ENCODE measurements at places on chromosomes 7 and 10. TPM values are rescaled to one million over a fixed set of nuclear protein-coding genes. Genes with fewer than 3 reads are reported as not detected.

Gene CCDC3
- total RNA-seq, result 37.4 TPM

Gene ANKRD7
- not detected for total RNA-seq

Gene SLC13A1
- not detected for total RNA-seq

Gene EPDR1
- total RNA-seq, result 25.1 TPM

Gene TRIL
- 7.4 TPM for total RNA-seq

Gene FGFR2
- 159 TPM for total RNA-seq

Gene TAS2R41
- total RNA-seq, result not detected

Gene GPR15LG
- total RNA-seq, result not detected

Gene EPHB6
- 1.5 TPM for total RNA-seq

Gene TMEM184A
- 0.29 TPM for total RNA-seq

Gene PLXDC2
- 51.5 TPM for total RNA-seq

- no peaks in the 10 kb centered on the region for H3K27me3 ChIP-seq
- no peak for DNase-seq
- no peak overlapping the region for H3K27ac ChIP-seq
- no peaks in the 10 kb centered on the region for H3K4me1 ChIP-seq
- no peak overlapping the region for H3K4me3 ChIP-seq
These were observed 32.6 kb downstream of the STRIP2 start for GRCh38 chr7:129466796-129467195.

DNA sequence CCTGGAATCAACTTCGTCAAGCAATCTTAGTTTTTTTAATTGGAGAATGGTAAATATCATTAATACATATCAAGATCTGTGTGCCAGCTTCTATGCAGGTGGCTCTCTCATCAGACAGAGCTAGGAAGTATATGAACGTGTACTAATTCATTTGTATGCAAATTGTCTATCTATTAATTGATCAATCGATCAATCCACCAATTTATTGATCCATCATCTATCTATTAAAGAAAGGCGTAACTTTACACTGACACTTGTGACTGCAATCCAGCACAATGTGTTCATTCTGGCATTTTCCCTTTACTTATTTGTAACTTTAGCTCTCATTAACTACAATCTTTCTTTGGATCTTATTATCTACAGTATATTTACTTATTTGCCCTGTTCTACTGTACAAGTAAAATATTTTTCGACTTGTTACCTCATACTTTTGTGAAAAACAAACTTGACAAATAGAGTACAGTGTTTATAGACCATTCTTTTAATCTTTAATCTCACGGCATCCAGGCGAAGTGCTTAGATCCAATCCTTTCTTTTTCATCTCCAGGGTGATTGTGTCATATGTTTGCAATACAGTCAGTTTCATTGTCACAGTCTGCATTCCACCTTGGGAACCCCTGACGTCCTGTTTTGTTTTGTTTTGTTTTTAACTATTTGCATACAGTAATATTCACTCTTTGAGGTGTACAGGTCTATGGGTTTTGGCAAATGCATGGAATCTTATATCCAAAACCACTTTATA lies 22.0 kb upstream of the GHRHR start:
- no peak for DNase-seq
- no peak overlapping the region for H3K4me3 ChIP-seq
- H3K4me1 ChIP-seq, result no peaks in the 10 kb centered on the region
- H3K27ac ChIP-seq, result no peak overlapping the region
- no peaks in the 10 kb centered on the region for H3K36me3 ChIP-seq
- H3K27me3 ChIP-seq, result no peaks in the 10 kb centered on the region

- H3K27me3 ChIP-seq, result no peaks in the 10 kb centered on the region
- H3K36me3 ChIP-seq, result no peaks in the 10 kb centered on the region
- H3K4me3 ChIP-seq, result no peak overlapping the region
- DNase-seq, result no peak
- no peaks in the 10 kb centered on the region for H3K4me1 ChIP-seq
These were observed 357.4 kb downstream of the GLRX3 start for GRCh38 chr10:130493446-130494145.

- H3K4me3 ChIP-seq, result no peak overlapping the region
- no peaks in the 10 kb centered on the region for H3K27me3 ChIP-seq
- H3K36me3 ChIP-seq, result no peaks in the 10 kb centered on the region
- H3K27ac ChIP-seq, result no peak overlapping the region
These were observed 236.0 kb downstream of the GLRX3 start for GRCh38 chr10:130372222-130372621.

- no peaks in the 10 kb centered on the region for H3K27me3 ChIP-seq
- no peak overlapping the region for H3K27ac ChIP-seq
- no peak overlapping the region for H3K4me3 ChIP-seq
- no peaks in the 10 kb centered on the region for H3K36me3 ChIP-seq
These were observed 2.4 kb downstream of the UROS start for GRCh38 chr10:125820701-125821100.

- no peaks in the 10 kb centered on the region for H3K4me1 ChIP-seq
- peak; percentile 38 for DNase-seq
- no peak overlapping the region for H3K27ac ChIP-seq
- no peaks in the 10 kb centered on the region for H3K27me3 ChIP-seq
- no peak overlapping the region for H3K4me3 ChIP-seq
These were observed 566.8 kb downstream of the SDK1 start for GRCh38 chr7:3867863-3868262.

GRCh38 chr10:102704915-102705314 lies 9.3 kb downstream of the ARL3 start:
- H3K27me3 ChIP-seq, result no peaks in the 10 kb centered on the region
- no peaks in the 10 kb centered on the region for H3K4me1 ChIP-seq
- no peak overlapping the region for H3K4me3 ChIP-seq

- no peaks in the 10 kb centered on the region for H3K36me3 ChIP-seq
- no peaks in the 10 kb centered on the region for H3K27me3 ChIP-seq
- no peaks in the 10 kb centered on the region for H3K4me1 ChIP-seq
- H3K4me3 ChIP-seq, result no peak overlapping the region
- H3K27ac ChIP-seq, result no peak overlapping the region
These were observed 316.1 kb upstream of the MTPN start for GRCh38 chr7:136293272-136293671.

DNA sequence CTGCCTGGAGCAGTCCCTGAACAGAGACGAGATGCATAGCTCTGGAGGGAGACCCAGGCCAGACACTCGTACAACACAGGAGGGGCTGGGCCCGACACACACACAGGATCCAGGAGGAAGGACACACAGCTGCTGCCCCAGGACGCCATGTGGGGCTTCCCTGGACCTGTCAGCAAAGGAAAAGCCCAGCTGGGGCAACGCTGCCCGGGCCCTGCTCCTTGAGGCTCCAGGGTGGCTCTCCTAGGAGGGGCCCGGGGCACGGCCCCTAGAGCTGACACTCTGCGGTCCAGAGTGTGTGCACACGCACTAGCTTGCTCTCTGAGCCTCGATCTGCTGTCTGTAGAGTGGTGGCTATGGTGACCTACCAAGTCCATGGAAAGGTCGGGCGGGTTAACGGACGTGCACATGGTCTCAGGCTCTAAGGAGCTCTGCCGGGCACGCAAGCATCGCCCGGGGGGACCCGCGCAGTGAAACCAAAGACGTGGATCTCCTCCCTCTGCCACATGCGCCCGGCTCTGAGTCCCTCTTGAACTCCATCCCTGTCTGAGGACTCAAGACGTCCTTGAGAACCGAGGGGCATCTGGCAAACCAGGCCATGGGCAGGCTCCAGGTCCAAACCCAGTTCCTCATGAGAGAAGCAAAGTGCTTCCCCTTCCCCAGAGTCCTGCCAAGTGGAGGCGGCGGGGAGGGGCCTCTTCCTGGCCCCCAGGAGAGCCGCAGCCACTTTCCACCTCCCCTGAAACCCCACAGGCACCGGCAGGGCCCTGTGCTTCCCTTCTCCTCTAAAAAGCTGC lies 279.0 kb downstream of the ELFN1 start:
- H3K4me3 ChIP-seq, result no peak overlapping the region
- no peaks in the 10 kb centered on the region for H3K4me1 ChIP-seq

- H3K4me3 ChIP-seq, result no peak overlapping the region
- no peak overlapping the region for H3K27ac ChIP-seq
- H3K27me3 ChIP-seq, result no peaks in the 10 kb centered on the region
These were observed 408.1 kb downstream of the AUTS2 start for GRCh38 chr7:70006261-70006920.

- H3K27me3 ChIP-seq, result no peaks in the 10 kb centered on the region
- H3K4me3 ChIP-seq, result no peak overlapping the region
- no peak for DNase-seq
- no peaks in the 10 kb centered on the region for H3K4me1 ChIP-seq
- no peak overlapping the region for H3K27ac ChIP-seq
These were observed 3.1 kb upstream of the STEAP4 start for GRCh38 chr7:88309819-88310218.

- no peak overlapping the region for H3K27ac ChIP-seq
- H3K4me3 ChIP-seq, result no peak overlapping the region
- no peak for DNase-seq
- H3K27me3 ChIP-seq, result no peaks in the 10 kb centered on the region
- H3K36me3 ChIP-seq, result no peaks in the 10 kb centered on the region
These were observed 3.6 kb upstream of the TMEM120A start for GRCh38 chr7:75998038-75998437.

GRCh38 chr7:98110249-98111022 lies 3.8 kb downstream of the LMTK2 start:
- no peak overlapping the region for H3K4me3 ChIP-seq
- H3K27me3 ChIP-seq, result no peaks in the 10 kb centered on the region
- H3K27ac ChIP-seq, result peak overlapping the region; percentile 25
- DNase-seq, result no peak

DNA sequence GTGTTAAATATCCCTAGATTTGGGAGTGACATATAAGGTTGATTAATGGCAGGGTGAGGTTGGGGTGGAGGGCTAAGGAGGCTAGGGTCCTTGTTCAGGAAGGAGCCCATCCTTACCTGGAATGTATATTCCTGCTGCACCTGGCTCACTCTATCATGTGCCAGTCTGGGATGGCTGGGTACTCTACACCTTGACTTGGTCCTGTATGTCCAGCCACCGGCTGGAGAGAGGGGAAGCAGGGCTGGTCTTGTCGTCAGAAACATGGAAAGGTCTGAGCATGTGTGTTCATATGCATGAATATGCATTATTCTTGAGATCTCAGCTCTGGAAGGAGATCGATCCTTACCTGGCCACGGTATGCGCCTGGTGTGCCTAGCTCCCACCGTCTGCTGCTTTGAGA lies 33.2 kb downstream of the TMEM270 start:
- no peak overlapping the region for H3K4me3 ChIP-seq
- H3K27me3 ChIP-seq, result no peaks in the 10 kb centered on the region
- DNase-seq, result no peak
- H3K4me1 ChIP-seq, result peaks cover 5% of the 10 kb centered on the region

GRCh38 chr7:159310457-159311171 lies 165.9 kb upstream of the VIPR2 start:
- H3K4me1 ChIP-seq, result no peaks in the 10 kb centered on the region
- H3K27ac ChIP-seq, result no peak overlapping the region
- DNase-seq, result no peak
- no peaks in the 10 kb centered on the region for H3K36me3 ChIP-seq
- no peak overlapping the region for H3K4me3 ChIP-seq

- H3K27me3 ChIP-seq, result no peaks in the 10 kb centered on the region
- H3K27ac ChIP-seq, result no peak overlapping the region
- no peaks in the 10 kb centered on the region for H3K36me3 ChIP-seq
- H3K4me3 ChIP-seq, result no peak overlapping the region
- H3K4me1 ChIP-seq, result no peaks in the 10 kb centered on the region
- no peak for DNase-seq
These were observed 11.9 kb upstream of the LRRC27 start for GRCh38 chr10:132319853-132320653.

- no peaks in the 10 kb centered on the region for H3K27me3 ChIP-seq
- H3K4me3 ChIP-seq, result peak overlapping the region; percentile 98
- no peaks in the 10 kb centered on the region for H3K36me3 ChIP-seq
- peaks cover 4% of the 10 kb centered on the region for H3K4me1 ChIP-seq
- DNase-seq, result no peak
These were observed 1.4 kb downstream of the GARS1 start for GRCh38 chr7:30596014-30596641.

DNA sequence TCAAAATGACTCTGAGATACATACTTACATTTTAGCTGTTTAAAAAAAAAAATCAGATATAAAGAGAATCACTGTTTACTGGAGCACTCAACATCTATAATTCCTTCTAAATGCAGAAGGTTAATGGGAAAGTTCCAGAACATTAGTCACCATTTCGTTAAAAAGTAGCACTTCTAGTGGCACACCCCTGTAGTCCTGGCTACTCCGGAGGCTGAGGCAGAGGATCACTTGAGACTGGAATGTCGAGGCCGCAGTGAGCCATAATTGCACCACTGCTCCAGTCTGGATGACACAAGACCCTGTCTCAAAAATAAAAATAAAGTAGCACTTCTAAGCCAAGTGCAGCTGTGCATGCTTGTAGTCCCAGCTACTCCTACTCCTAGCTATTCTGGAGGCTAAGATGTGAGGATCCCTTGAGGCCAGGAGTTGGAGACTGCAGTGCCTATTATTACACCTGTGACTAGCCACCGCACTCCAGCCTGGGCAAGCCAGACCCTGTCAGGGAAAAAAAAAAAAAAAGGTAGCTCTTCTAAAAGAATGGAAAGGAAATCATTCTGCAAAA lies 2.2 kb downstream of the FGFBP3 start:
- H3K4me3 ChIP-seq, result no peak overlapping the region
- no peaks in the 10 kb centered on the region for H3K36me3 ChIP-seq
- no peaks in the 10 kb centered on the region for H3K4me1 ChIP-seq
- no peak for DNase-seq

DNA sequence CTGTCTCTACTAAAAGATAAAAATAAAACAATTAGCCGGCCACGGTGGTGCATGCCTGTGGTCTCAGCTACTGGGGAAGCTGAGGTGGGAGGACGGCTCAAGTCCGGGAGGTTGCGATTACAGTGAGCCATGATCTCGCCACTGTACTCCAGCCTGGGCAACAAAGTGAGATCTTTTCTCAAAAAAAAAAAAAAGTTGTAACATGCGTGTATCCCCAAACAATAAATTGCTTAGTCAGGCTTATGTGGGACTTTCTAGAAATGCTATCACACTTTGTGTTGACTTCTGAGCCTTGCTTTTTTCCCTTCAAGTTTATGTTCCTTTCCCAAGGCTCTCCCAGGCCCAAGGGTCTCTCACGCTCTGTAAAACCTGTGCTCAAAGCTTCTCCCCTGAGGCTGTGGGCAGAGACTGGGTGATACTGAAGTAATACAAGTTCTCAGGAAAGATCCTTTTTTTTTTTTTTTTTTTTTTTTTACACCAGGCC lies 88.0 kb upstream of the TNS3 start:
- H3K4me1 ChIP-seq, result no peaks in the 10 kb centered on the region
- no peak overlapping the region for H3K4me3 ChIP-seq
- no peaks in the 10 kb centered on the region for H3K36me3 ChIP-seq
- H3K27ac ChIP-seq, result no peak overlapping the region
- DNase-seq, result no peak
- H3K27me3 ChIP-seq, result no peaks in the 10 kb centered on the region

- H3K4me1 ChIP-seq, result no peaks in the 10 kb centered on the region
- H3K4me3 ChIP-seq, result no peak overlapping the region
- H3K27ac ChIP-seq, result no peak overlapping the region
- DNase-seq, result no peak
These were observed 212.6 kb upstream of the HABP2 start for GRCh38 chr10:113340282-113340681.

Measured in uterus (tissue), 4 donors.